CD4-positive, alpha-beta T cell treated with Interferon gamma for 1 hour (primary cell): ENCODE measurements at places on chromosomes 3 and 15.
A peak's percentile ranks its signal among the peaks of the same experiment; 100 is the strongest.

- no peak for DNase-seq
Observed at GRCh38 chr3:53168175-53168923, 7.3 kb downstream of the PRKCD start.

DNA sequence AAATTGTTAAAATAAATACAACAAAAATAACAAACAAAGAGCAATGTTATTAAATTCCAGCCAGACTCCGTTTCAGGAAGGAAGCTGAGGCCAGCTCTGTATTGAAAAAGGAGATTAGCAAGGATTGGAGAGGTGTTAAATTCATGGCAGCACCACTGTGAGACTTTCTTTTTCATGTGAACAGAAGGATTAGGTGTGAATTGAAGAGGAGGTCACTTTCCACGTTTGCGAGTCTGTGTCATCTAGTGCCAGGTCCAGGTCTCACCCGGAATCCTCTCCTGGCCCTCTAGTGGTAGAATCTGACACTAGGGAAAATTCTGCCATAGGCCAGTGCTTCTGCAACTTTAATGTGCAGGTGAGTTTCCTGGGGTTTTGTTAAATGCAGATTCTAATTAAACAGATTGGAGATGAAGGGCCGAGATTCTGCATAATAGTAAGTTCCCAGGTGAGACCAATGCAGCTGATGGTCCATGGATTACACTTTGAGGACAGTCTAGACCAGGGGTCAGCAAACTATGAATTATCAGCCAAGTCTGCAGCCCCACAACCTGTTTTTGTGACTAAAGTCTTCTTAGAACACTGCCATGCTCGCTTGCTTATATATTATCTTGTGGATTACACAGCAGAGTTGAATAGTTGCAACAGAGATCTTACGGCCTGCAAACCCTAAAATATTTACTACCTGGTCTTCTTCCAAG is 9.2 kb upstream of the SLC6A1 start:
- no peak for DNase-seq

DNA sequence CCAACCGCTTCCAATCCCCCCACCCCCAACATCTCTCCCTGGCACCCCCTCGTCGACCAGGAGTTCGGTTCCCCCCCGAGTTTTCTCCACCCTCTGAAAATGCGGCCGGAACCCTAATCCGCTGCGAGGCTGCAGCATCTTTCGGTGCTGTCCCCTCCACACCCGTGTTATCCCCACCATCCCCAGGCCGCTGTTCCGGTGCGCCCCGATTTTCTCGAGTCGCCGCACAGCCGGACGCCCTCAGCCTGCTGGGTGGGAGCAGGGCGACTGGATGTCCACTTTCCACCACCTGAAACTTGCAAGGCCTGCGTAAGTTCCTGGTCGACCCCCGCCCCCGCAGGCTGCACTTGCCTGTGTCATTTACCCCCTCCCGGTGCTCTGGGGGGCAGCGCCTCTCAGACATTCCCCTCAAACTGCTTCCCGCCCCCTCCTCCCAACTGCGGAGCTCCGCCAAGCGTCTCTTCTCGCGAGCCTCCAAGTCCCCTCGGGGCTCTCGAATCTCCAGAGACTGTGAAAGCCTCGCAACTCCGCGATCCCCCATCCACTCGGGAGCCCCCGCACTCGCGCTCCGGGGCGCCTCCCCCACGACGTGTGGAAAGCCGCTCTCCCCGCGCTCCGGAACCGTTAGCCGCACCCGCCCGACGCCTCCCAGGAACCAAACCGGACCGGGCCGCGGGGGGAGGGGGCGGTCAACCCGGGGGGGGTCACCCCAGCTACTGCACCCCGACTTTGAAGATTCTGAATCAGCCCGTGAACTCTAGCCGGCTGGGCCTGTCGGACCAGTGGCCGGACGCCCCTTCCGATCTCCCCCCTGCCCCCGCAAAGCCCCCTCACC is 566 bp downstream of the ETV5 start:
- DNase-seq, result no peak

GRCh38 chr3:194163697-194164096 is 27.7 kb downstream of the HES1 start:
- DNase-seq, result no peak

DNA sequence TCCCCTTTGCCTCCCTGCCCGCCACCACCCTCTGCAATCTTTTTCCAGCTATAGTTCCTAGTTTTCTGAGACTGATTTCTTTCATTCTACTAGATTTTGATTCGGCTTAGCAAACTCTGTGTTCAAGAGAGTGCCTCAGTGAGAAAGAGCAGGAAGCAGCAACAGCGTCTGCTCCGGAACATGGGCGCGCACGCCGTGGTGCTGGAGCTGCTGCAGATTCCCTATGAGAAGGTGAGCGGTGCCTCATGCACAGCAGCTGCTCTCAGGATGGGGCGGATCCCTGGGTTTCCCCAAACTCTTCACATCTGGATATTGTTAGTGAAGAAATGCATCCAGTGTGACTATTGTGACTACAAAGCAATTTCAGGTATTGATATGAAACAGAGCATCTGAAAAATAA is 191.8 kb downstream of the ITPR1 start:
- no peak for DNase-seq

- DNase-seq, result no peak
Observed at GRCh38 chr3:112376992-112377391, 44.0 kb downstream of the CD200 start.

- DNase-seq, result no peak
Observed at GRCh38 chr3:34419801-34420200, 621.4 kb downstream of the PDCD6IP start.

GRCh38 chr3:71066356-71066755 is 517.2 kb downstream of the FOXP1 start:
- peak; percentile 30 for DNase-seq

GRCh38 chr3:34102288-34102687 is 303.9 kb downstream of the PDCD6IP start:
- no peak for DNase-seq

DNA sequence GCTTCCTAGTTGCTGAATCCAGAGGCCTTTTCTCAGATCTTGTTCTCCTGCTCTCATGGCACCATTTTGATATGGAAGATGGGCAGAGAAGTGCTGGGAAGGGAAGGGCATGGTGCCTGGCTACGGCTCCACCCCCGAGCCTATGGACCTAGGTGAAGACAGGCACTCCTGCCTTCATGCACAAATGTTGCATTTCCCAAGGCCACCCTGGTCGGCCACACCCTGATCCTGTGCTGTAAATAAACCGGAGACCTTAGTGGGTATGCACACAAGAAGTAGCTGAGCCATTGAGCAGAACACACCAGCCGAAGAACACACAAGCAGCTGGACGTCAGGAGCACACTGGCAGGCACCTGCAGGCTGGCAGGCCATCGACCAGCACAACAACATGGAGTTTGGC is 261.6 kb downstream of the SHQ1 start:
- DNase-seq, result no peak

DNA sequence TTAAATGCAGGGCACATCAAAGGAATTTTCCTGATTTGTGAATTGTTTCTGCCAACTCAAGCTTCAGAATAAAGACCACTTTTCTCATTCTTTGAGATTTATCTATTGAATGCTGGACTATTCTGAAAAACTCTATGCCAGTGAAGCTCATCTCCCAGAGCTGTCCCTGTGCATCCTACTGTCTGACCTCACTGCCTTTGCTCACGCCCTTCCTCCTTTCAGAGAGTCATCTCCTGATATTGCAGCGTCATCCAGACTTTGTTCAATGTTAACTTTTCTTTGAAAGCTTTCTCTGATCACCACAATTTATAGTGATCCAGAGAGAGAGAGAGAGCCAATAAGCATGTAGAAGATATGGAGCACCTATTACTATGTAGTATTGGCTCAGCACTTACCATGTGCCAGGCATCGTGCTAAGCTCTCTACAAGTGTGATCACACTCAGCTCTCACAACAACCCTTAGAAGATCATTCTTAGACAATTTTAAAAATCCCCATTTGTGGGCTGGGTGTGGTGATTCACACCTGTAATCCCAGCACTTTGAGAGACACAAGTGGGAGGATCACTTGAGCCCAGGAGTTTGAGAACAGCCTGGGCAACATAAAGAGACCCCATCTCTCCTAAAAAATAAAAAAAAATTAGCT is 30.2 kb upstream of the TLE3 start:
- no peak for DNase-seq

- no peak for DNase-seq
Observed at GRCh38 chr15:89749951-89750559, 994 bp downstream of the MESP1 start.

GRCh38 chr15:34011481-34011880 is 27.5 kb downstream of the AVEN start:
- no peak for DNase-seq

DNA sequence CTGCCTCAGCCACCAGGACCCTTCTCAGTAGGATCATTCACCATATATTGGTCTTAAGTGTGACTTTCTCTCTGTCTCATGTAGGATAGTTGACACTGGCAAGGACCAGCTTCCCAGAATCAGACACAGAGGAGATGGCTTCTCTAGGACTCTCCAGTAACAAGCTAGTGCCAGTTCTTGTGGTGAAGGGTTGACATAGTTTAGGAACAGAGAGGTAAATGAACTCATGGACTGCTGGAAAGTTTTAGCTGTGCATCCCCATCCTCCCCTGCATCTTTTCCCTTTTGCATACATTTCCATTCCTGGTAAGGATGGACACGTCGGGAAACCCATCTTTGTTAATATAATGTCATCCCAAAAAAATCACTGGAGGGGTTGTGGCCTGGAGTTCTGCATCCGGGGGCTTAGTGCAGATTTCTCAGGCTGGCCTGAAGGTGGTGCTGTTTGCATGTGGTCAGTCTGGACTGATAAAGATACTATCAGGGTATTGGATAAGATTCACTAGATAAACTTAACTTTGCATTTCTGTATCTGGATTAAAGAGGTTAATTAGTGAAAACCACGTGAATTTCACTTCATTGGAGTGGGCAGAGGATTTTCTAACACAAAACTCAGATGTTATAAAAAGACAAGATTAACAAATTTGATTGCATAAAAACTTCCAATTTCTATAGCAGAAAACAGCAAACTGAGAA is 110.8 kb downstream of the TBC1D2B start:
- peak; percentile 50 for DNase-seq
